Stimulated activated naive CD4-positive, alpha-beta T cell treated with Interleukin-2 at 50 U/mL for 16 hours (primary cell): ENCODE measurements at places on chromosomes 3 and 15.
A peak's percentile ranks its signal among the peaks of the same experiment; 100 is the strongest.

GRCh38 chr15:58889363-58889762 is 44.1 kb downstream of the SLTM start:
- no peak for DNase-seq

GRCh38 chr3:113297287-113297686 is 85.9 kb downstream of the BOC start:
- no peak for DNase-seq

- no peak for DNase-seq
Measured at GRCh38 chr3:146496726-146497125, 27.4 kb upstream of the PLSCR2 start.

- DNase-seq, result no peak
Measured at GRCh38 chr15:63044645-63045464, 2.3 kb downstream of the TPM1 start.

DNA sequence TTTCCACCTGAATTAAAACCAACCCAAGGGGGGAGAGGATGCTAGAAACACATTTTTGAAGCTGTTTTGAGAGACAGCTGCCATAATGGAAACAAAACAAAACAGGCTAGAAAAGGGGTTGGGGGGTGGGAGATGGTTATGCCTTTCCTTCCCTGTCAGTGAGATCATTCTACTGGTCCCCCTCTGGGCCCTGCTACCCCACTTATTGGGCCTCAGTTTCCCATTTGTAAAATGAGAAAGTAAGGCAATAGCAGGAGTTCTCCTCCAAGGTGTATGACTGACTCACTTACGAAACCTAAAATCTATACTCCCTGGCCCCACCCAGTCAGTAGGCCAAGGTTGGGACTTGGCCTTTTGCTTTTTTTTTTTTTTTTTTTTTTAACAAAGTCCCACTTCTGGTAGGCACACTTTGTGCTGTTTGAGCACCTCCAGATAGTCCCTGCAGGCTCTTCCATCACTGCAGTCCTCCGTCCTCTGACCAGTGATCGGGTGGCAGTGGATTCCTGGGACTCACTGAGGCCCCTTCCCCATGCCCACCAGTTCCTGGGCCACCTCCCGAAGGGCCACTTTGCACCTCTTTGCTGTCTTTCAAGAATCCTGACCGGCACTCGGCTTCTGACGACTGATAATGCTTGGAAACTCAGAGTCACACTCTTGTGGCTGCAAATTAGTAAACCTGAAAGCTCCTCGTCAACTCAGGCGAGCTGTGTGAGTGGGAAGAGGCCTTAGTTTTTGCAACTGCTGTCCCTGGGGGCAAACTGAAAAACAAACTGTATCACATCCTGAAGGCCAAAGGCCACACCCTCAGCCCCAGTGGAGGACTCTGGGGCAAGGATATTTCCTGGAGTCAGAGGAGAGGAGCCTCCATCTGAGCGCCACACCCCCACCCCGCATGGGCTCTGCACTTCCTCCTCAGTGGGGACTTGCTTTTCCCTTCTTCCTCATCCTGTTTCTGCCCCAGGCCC is 6.7 kb upstream of the PSTPIP1 start:
- DNase-seq, result peak; percentile 74

DNA sequence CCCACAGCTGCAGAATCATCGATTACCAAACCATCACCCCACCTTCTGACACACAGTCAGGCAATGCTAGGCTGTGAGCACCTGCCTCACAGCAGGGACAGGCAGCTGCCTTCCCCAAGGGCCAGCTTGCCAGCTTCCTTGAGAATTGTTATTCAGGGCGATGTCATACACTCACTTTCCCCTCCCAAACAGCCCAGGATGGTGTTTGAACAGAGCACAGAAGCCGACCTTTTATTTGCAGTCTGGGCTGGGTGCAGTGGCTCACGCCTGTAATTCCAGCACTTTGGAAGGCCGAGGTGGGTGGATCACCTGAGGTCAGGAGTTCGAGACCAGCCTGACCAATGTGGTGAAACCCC is 84.5 kb upstream of the HERC1 start:
- no peak for DNase-seq

GRCh38 chr3:67515778-67516177 is 138.6 kb downstream of the SUCLG2 start:
- DNase-seq, result no peak

GRCh38 chr3:141655801-141656200 is 82.3 kb upstream of the RNF7 start:
- DNase-seq, result no peak

- no peak for DNase-seq
Measured at GRCh38 chr15:95911570-95912279, 418.8 kb upstream of the NR2F2 start.

DNA sequence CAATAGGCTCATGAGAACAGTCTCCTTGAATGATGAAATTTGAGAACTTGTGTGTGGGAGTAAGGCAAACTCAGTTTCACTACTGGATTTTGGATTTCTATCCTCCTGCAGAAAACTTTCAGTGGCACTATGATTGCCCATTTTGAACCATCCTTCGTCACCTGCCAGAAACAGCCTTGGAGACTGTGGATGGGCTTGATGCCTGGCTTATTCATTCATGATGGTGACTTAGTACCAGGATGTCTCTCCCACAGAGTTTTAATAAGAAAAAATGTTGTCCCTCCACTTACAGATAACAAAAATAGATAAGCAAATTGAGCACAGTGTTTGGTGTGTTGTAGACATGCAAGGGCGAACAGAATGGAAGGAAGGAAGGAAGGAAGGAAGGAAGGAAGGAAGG is 53.5 kb upstream of the CPNE4 start:
- no peak for DNase-seq

DNA sequence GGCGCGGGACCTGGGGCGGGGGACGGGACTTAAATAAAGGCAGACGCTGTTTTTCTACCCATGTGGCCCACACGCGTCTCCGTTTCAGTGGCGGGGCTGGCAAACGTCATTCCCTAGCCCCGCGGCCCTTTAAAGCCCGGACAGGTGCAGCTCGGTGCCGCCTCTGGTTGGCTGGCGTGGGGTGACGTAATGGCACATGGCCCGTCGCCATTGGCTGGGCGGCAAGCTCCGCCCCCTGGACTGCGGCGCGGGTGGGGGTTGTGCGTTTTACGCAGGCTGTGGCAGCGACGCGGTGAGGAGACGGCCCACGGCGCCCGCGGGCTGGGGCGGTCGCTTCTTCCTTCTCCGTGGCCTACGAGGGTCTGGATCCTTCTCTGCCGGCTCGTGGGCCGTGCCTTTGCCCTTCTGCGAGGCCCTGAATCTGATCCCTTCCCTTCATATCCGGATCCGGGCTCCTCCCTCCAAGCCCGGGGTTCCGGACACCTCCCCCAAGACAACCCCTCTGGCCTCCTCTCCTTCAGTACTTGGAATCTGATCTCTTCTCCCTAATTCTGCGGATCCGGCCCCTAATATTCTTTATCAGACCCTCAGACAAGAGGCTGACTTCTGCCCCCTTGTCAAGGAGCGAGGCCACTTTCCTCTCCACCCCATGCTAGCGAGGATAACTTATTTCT is at the start of gene CRELD1:
Gene CRELD1 (plus strand): TSS at position 274 of the 674 bp plus-strand sequence. CDS start 605 bp downstream, outside the sequence.
- DNase-seq, result peak; percentile 96

GRCh38 chr3:45986303-45986982 is 9.2 kb downstream of the FYCO1 start:
- no peak for DNase-seq

- DNase-seq, result no peak
Measured at GRCh38 chr3:123467046-123467445, 18.2 kb upstream of the ADCY5 start.

GRCh38 chr3:132517311-132517710 is 79.8 kb upstream of the ACKR4 start:
- DNase-seq, result no peak

- no peak for DNase-seq
Measured at GRCh38 chr15:76391847-76392246, 55.3 kb downstream of the ISL2 start.

GRCh38 chr3:94972066-94972465 is 909.2 kb downstream of the NSUN3 start:
- no peak for DNase-seq

DNA sequence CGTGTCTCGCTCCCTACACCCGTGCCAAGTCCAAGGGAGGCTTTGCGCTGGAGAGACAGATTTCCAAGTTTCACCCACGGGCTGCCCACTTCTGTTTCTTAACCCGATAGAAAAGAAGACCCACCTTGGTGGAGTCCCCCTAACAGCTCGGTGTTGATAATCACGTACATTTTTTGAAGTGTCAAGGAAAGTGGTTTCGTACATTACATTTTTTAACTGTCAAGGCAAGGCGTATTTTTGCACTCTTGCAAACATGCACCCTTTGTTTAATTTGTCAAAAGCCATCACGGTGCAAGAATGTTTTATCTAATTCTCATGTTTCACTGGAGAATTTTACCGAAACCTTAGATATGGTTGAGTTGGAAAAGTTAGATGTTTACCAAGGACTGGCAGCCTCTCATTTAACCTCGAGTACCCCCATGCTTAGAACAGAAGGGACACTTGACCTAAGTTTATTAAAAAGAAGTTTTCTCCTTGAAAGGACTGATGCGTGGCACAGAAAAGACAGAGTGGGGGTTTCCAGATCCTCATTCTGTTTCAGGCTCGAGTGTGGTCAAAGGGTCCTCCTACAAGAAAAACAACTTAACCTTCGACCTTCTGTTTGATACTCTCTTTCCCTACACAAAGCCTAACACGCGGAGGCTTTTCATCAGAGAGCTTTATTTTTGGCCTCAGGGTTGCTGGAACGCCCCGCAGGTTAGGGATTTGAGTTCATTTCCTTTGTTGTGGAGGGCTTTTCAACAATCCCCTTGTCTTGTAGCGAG is 882 bp downstream of the GXYLT2 start:
- DNase-seq, result no peak

DNA sequence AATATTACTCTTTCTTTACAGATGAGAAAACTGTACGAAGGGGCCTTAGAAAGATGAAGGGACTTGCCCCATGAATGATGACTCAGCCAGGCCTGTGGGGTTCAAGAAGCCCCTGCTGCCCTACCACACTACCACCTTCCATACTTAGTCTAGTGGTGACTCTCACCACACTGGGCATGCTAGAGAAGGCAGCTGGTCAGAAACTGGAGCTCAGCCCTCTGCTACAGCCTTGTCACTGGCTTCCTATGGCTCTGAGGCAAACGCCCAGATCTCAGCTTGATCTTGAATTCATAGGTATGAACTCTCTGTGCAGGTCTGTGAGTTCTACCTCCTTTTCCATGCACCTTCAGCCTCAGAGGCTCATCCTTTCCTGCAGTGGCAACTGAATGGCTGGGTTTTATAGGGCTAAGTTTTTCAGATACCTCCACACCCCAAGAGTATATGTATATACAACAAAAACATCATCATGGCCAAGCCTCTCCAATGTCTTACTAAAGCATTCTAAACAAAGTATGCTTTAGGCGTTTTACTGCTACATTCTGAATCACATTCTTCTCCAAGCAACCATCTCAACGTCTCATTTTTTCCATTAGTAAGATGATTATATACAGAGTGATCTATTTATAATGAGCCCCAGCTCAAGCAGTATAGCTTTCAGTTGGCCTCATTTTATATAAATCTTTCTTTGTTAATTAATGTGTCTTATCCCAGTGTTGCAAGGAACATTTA is 234.1 kb downstream of the GREM1 start:
- no peak for DNase-seq

- no peak for DNase-seq
Measured at GRCh38 chr3:33146791-33147445, 33.1 kb downstream of the CRTAP start.

DNA sequence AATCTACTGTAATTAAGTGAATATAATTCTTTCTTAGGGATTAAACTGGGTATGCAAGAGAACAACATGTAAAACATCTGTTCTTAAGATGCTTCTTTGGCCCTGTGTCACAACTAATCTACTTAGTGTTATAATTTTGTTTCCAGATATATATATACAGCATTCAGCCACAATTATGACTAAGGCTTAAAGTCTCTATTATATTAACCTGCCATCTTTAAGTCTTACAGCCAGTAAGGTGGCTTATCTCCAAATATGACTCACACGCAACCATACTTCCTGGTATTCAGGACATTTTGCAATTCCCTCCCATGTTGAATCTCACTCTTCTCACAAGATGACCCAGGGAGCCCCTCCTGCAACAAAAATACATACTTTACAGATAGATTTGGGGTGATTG is 6.6 kb upstream of the KBTBD8 start:
- DNase-seq, result no peak

DNA sequence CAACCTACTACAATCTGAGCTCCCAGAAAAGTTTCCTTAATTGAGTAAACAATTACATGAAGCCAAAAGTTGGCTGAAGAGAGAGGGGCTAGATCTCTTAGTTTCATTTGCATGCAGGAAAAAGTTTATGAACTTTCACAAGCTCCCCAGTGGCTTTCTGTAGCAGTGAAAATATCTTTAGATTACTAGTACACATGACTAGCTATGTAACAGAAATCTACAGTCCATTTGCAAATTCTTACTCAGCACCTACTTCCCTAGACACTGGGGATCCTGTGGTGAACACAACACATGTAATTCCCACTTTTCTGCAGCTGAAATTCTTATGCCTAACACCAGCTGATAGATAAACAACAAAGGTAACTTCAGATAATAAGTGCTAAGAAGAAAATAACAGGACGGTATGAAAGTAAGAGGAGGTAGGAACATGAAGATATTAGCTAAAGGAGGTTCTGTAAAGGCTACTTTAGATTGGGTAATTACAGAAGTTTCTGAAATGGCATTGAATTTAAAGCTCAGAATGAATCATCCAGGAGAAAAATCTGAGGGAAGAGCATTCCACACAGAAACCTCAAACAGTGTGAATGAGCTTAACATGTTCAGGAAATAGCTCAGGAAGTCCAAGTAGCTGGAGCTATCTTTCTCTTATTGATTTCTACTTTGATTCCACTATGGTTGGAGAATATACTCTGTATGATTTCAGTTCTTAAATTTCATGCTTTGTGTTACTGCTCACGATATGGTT is 204.8 kb downstream of the MAGI1 start:
- no peak for DNase-seq

GRCh38 chr3:152243301-152243711 is 25.4 kb upstream of the MBNL1 start:
- DNase-seq, result no peak

GRCh38 chr15:31563421-31563820 is 236.8 kb downstream of the KLF13 start:
- no peak for DNase-seq

GRCh38 chr3:142929109-142929508 is 34.4 kb downstream of the PAQR9 start:
- peak; percentile 30 for DNase-seq

- no peak for DNase-seq
Measured at GRCh38 chr3:163481738-163482137, 1596.6 kb downstream of the SI start.

DNA sequence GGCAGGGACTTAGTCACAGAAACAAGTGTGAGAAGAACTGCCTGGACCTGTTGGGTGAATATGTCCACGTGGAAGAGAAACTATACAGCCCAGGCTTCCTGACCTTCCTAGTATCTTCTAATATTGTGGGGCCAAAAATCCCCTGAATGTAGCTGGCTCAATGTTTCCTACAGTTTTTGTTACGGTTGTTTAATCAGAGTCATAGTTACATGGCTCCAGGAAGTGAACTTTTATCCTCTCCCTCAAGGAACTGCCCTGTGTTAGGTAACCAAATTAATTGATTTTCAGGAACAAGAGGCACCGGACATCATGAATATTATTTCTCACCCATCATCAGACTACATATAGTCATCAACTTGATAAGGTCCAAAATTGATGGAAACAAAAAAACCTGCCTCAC is 59.0 kb downstream of the ANXA2 start:
- no peak for DNase-seq
